SHP77 (cell line): ENCODE measurements at places on chromosomes 11 and 22.

DNA sequence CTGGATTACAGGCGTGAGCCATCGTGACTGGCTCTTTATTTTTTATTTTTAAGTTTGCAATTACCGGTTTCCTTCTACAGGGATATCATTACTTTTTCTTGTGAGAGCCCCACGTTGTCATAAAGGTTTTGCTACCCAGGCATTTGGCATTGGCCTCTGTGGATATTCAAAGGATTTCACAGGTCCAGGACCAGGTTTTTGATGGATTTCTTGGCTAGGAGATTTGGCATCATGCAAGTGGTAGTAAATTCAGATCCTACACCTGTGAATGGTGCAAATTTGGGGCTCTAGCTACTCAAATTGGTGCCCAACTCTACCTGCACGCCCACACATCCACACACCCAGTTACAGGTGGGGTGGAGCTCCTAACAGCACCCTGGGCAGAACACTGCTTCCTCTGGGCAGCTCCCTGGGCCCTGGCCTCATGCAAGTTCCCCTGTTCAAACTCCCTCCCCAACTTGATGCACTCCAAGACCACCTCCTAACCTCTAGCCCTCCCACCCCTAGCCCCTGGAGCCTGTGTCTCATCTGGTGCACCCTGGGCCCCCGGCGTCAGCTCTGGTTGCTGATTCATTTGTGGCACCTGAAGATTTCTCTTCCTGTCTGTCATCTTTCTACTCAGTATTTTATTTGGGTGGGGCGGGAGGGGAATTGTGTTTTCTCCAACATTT is 9.3 kb upstream of the MRGPRD start:
- DNase-seq = no peak

DNA sequence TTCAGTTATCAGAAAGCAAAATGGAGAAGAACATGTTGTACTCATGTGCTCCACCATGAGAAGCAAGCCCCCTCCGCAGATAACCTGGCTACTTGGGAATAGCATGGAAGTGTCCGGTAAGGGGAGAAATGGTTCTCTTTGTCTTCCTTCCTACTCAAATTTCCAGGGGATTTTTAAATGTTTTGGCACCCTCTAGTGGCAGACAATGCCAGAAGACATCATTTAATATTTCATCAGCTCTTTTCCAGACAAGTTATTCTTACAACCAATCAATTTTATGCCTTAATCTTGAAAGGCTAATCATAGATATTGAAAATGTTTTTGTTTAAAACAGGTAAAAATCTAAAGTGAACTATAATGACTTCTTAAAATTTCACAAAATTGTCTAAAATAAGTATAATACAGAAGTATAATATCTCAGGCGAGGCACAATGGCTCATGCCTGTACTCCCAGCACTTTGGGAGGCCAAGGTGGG is 15.7 kb downstream of the CRTAM start:
- peak; percentile 59 for DNase-seq

DNA sequence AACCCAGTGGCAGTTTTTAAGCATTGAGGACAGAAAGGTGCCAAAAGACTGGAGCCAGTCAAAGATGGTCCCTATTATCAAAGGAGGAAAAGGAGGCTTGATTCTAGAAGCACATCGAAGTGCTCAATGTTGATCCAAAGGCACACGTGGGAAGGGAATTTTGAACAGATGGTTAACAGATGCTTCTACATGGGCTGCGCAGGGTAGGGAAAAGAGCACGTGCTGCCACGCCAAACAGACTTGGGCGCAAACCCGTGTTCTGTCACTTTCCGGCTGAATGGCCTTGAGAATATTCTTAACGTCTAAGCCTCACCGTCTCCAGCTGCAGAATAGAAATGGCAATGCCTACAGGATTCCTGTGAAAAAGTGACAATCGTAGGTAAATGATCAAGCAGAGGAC is 217.9 kb upstream of the MTNR1B start:
- DNase-seq = no peak

DNA sequence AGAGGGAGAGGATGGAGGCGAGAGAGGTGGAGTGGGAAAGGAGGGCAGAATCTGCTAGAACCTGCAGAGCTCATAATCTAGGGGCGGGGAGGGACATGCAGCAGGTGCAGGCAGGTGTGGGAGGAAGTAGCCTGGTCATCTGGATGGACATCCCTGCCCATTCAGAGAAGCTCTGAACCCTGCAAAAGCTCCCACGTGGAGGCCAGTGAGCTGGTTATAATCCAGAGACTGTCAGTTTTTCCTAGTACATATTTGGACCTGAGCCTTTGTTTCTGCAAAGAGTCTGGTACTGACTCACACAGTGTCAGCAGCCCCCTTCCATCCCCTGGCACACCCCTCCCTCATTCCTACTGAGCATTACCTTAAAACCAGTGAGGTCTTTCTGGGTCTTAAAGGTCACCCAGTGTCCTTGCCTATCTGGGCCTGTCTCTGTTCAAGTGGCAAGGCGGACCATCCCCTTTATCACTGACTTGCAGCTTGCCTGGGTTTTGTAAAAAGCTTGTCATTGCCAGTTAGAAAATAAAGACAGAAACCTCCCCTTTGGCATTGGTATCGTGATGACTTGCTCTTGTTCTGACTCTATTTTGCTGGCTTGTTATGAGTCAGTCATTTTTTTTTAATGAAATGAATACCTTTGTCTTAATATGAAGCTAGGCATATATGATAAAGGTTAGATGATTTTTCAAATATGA is 26.1 kb downstream of the PTPRJ start:
- DNase-seq = peak; percentile 46

DNA sequence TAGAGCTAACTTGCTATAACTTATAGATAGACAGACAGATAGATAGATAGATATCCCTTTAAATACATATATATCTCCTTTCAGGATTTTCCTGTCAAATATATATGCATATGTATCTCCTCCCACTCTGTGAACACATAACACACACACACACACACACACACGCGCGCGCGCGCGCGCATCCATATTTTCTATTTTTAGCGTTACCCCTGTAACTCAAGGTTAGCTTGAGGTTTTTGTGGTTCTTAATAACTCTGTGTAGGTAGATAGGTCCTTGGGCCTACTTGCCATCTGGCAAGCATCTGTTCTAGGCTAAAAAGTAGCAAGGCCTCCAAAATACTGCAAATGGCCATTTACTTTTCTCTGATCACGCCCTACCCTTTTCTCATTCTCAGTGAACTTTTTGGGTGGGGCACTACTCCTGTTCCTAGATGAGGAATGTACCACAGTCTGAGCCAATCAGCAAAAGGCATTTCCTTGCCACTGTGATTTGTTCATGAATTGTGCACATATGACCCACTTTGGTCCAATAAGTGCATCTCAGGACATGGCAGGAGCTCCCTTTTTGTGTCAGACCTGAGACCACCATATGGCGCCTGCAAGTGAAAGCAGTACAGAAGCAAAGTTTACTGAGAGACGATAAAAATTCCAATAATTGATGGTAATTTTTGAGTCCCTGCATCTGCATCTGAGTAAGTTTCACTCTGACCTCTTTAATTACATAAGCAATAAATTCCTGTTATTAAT is 740.5 kb upstream of the API5 start:
- no peak for DNase-seq

GRCh38 chr11:111376181-111376871 is 2.7 kb downstream of the POU2AF1 start:
- DNase-seq = no peak

GRCh38 chr11:73140213-73141030 is 1.7 kb downstream of the FCHSD2 start:
- DNase-seq = peak; percentile 39

DNA sequence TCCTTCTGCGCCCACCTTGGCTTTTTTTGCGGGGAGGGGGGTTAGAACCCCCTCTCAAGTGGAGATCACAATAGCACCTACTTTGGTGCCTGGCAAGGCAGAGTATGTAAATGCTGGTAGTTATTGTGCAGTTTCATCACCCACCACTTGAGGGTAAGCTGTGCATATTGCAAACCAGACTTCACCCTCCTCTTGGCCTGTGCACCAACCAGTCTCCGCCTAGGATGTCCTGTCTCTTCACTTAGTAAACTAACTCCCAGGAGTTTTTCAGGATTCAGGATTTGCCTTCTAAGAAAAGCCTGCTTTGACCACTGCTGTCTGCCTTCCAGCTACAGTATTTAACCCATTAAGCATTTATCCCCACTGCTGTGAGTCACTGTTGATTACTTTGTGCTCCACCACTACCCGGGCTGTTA is 2.0 kb upstream of the UBXN1 start:
- DNase-seq = peak; percentile 76

DNA sequence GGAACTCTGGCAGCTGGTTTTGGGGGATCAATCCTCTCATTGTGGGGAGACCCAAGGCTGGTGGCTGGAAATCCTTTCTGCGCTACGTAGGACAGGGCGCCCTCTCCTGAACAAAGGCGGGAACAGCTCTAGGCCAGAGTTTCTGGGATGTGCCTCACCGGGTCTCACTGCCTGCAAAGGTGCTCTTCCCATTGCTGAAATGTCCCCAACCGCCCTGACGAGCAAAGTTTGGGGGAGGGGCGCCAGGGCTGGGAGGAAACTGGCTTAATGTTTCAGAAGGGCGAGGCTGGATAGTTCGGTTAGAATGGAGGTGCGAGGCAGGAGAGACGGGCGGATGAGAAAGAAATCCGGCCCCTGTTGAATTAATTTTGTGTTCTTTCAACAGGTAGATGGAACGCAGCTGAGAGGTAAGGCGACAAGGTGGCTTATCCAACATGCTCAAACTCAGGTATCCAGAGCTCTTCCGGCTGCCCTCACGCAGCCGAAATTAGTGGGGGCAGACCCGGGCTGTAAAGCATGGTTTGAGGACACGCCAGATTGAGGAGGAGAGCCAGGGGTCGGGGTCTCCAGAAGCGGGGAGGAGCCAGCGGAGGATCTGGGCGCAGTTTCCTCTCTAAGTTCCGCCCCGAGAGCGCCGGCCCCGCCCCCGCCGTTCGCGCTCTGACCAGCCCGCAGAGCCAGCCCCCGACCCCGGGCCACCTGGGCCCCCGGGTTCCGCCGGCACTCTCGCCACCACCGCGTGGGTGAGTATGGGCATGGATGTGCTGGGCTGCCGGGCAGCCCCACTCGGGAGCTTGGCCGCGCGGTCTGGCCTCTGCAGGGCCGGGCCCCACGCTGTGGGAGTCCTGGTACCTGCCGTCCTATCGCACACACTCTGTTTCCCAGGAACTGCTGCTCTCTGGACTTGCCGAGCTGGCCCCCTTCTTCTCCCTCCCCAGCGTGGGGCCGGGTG is at the start of gene PGAP2:
Gene PGAP2, plus strand, starts transcription at position 652 of the 952 bp plus-strand sequence. CDS start 2,700 bp downstream, outside the sequence.
- peak; percentile 68 for DNase-seq

DNA sequence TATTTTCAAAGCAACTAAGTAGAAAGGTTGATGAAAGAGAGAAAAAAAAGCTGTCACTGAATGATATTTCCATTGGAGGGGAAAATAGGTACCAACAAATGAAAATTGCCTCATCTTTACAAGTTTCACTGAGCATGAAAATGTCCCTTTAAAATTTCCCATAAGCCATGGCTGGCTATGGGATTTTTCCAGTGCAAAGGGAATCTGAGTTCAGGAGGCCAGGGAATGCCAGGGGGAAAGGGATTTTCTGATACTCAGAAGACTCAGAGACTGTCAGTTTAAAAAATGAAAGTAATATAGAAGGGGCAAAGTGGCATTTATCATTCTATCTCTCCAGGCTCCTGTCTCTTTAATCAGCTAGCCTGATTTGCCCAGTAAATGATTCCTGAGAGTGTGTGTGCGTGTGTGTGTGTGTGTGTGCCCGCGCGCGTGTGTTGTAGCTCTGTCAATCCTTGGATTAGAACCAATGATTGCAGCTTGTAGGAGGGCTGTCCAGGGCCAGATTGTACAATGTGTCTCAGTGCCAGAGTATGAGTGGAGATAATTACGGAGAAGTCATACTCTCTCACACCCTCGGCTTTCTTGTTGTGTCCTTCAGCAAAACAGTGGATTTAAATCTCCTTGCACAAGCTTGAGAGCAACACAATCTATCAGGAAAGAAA is at the start of gene NTM:
Gene NTM, plus strand, starts transcription at position 526 of the 662 bp plus-strand sequence.
- DNase-seq = no peak

- no peak for DNase-seq
Observed at GRCh38 chr11:114604179-114604813, 8.7 kb upstream of the NXPE4 start.

- DNase-seq = no peak
Observed at GRCh38 chr11:27248576-27249509, 114.2 kb downstream of the CCDC34 start.

DNA sequence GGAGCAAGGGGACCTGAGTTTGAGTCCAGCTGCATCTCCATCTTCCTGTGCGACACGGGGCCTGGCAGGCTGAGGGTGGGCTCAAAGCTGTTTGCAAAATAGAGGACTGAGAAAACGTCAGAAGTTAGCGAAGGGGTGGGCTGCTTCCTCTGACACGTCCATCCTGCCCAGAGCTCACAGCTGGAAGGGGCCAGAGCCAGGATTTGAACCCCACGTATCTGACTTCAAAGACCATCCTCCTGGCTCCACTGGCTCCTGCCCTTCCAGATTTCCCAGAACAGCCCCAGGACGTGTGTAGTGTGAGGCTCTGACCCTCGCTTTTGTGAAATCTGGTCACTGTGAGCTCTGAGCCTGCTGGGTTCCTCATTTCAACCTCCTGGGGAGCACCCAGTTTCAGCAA is 56.3 kb downstream of the CD82 start:
- no peak for DNase-seq

DNA sequence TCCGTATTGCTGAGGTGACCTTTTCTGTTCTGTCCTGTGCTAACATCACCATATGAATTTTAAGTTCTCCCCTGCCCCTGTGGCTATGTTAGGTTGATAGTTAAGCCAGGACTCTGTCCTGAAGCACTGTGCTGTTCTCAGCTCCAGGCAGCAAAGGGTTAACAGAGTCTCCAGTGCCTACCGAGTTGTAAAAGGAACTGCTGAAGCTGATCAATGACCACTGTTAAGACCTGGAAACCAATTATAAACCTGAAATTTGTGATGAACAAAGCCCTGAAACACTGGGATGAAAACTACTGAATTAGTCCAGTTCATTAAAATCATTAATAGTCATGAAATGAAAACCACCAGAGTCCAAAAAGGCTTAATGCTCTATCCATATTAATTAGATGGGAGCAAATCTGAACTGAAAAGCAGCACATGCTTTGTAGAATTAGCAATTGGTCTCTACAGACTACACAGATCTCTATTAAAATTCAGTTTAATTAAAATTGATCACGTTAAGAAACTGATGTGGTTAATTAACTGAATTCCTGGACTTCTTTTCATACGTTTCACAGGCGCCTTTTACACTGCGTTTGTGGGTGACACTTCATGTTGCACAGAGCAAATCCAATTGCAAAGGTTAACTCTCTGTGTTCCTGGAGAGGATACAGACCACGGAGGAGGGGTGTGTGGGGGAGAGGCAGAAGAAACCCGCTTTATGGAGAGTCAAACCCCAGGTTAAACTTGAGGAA is 188.5 kb upstream of the MPPED2 start:
- no peak for DNase-seq

DNA sequence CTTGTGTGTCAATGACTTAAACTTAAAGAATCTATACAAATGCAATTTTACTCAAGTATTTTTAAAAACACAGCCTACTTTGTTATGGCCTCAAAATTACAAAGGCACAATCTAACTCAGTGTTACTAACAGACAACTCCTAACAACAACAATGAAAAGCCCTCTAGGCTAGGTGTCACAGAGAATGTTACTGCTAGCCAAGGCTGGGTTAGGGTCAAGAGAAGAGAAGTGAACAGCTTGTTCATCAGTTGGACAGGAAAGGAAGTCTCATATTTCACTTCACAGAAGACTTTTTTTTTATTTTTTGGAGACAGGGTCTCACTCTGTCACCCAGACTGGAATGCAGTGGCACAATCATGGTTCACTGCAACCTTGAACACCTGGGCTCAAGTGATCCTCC is 26.0 kb downstream of the CLDN25 start:
- DNase-seq = no peak
